ENCODE measurements at places on chromosomes 13 and 19. TPM values are rescaled to one million over a fixed set of nuclear protein-coding genes. Genes with fewer than 3 reads are reported as not detected.

- DNase-seq, result no peak
Observed at GRCh38 chr13:27962982-27963381, 6.1 kb downstream of the CDX2 start.

DNA sequence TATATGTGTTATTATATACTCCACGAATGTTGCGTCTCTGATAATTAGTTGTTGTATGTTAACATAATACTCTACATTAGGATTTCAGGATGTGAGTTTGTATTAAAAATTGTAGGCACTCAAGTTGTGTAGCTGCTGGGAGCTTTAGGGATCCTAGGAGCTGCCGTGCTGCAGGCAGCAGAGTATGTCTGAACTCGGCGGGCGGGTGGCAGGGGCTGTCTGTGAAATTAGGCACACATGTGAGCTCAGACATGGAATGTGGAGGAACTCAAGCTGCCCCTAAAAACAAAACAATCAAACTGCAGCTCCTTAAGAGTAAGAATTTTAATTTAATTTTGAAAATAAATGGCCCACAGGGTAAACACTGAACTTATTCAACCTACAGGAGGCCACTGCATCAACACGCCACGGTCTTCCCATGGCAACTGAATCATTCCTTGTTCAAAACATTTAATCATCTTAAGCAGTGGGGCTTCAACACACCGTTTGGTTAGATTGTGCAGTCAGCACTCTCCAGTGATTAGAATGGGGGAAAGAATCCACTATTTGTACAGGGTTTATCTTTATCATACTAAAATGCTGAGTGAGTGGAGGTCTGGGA is 22.7 kb downstream of the SERTM1 start:
- DNase-seq, result peak; percentile 19

GRCh38 chr19:33508941-33509614 is 12.5 kb downstream of the PEPD start:
- DNase-seq, result no peak

DNA sequence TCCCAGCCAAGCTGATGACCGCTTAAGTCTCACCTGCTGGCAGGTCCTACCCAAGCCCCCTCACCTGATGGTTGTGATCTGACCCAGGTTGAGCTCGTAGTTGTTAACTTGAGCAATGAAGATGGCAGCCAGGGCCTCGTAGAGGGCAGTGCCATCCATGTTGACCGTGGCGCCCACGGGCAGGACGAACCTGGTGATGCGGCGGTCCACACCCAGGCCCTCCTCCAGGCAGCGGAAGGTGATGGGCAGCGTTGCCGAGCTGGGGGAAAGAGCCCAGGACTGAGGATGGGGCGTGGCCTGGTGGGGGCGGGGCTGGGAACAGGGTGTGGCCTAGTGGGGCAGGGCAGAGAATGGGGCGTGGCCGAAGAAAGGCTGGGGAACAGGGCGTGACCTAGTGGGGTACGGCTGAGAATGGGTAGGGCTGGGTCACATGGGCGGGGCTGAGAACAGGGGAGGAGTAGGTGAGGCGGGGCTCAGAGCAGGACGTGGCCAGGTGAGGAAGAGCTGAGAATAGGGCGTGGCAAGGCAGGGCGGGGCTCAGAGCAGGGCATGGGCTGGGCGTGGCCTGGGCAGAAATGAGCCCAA is 12.9 kb downstream of the OR7C2 start:
- peak; percentile 61 for DNase-seq

- no peak for DNase-seq
Observed at GRCh38 chr19:7149956-7150705, 80.6 kb downstream of the ZNF557 start.

Gene ASPDH
- total RNA-seq, result not detected

Gene KLK3
- not detected for total RNA-seq

GRCh38 chr13:101757446-101758039 is 305.1 kb downstream of the ITGBL1 start:
- no peak for DNase-seq

GRCh38 chr13:71156550-71156949 is 710.5 kb downstream of the DACH1 start:
- no peak for DNase-seq

DNA sequence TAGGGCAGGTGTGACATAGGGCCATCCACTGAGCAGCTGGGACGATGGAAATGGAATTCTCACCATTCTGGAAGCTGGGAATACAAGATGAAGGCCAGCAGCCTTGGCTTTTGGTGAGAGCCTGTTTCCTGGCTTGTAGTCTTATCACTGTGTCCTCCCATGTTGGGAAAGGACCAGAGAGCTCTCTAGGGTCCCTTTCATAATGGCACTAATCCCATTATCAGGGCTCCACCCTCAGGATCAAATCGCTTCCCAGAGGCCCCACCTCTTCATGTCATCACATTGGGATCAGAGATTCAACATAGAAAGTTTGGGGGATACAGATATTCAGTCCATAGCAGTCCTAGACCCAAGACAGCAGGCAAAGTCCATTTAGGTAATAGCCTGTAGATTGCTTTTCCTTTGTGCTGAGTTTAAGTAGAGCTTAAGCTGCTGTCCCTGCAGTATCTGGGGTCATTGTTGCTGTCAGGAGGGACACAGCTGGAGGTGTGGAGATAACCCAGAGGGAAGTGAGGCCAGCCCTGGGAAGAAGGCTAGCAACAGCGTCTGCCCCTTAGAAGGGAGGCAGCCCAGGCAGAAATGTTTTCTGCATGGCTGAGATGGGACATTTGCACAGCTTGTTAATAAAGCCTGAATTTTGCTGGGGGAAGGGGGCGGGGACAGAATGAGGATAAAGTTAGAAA is 136.5 kb upstream of the GPR12 start:
- DNase-seq, result no peak

Gene WDR87
- total RNA-seq, result not detected

DNA sequence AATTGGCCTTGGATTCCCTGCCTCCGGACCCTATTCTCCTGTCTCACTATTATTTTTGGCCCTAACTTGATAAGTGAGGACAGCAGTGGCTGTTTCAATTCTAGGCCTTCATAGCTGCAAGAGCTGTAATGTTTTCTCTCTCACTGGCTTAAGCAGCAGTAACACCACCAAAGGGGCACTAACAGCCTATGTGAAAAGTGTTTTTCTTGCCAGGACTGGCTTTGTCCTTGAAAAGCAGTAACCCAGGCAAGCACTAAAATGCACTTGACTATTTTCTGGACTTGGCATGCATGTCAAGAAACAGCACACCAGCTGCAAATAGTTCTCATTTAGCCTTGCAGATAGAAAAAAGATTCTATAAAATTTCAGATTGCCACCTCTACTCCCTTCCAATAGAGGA is 9.3 kb upstream of the FBXL3 start:
- DNase-seq, result no peak

DNA sequence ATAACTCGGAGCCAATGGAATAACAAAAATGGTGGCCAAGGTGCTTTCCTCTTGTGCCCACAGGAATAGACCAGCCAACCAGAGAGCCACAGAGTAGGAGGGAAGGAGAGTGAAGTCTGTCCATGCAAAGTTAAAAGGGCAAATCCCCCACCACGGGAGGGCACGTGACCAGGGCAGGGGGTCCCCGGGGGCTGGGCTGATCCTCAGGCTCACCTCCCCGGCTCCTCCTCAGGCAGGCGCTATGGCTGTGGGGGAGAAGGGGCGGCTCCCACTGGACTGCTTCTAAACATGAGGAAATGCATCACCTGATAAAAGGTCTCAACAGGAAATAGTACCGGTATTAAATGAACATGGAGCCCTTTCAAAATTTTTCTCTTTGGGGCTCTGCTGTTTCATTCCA is 73.2 kb upstream of the SLC15A1 start:
- DNase-seq, result no peak

Gene OR4F17
- total RNA-seq, result 0.35 TPM

Gene PTPRH
- total RNA-seq, result 2.8 TPM

GRCh38 chr19:45558399-45558878 is 26.2 kb downstream of the OPA3 start:
- no peak for DNase-seq

Gene EDDM13
- total RNA-seq, result 0.54 TPM

DNA sequence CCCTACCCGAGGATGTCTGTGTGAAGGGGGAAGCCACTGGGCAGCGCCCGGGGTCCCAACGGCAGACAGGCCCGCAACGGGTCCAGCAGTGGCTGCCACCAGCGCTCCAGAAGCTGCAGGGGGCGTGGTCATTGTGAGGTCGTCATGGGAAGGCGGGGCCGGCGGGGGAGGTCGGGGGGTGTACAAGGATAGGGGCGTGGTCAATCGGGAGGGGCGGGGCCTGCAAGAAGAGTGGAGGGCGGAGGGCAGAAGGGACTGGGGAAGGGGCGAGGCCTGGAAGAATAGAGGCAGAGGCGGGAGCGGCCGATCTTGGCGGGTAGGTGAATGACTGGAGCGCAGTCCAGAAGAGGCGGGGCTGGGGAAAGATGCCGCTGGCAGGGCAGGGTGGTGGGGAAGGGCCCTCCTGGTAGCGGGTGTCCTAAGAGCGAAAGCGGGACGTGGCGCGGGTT is 4.4 kb downstream of the FUZ start:
- DNase-seq, result peak; percentile 98
